Astrocyte of the spinal cord (primary cell): ENCODE measurements at places on chromosomes 7 and 10.
A peak's percentile ranks its signal among the peaks of the same experiment; 100 is the strongest.

DNA sequence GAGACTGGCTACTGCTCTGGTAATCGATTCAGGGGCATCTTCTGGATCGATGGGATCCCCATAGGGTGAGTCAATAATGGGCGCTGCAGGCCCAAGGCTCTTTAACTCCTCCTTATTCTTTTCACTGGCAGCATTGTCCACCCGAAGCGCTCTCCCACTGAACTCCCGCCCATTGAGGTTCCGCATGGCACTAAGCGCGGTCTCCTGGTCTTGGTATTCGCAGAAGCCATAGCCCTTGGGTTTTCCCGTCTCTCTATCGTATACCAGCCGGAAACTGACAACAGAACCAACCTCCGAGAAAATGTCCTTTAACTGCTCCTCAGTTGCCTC is 285 bp downstream of the CSTF2T start:
- no peak for DNase-seq

DNA sequence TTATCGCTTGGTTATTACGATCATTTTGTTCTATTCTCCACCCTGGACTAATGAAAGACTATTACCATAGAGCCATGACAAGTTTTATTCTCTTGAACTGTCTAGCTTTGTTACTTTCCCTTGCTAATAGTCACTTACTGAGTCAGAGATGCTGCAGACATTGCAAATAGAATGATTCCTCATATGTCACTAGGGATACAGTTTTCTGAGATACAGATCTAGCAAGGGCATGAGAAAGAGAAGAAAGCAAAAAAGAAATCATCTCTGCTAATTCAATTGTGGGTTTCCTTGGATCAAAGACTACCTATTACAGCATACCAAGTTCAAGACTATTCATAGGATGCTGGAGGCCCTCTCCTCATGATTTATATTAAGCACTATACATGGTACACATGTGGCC is 204.3 kb downstream of the MBL2 start:
- DNase-seq: no peak

GRCh38 chr7:114264023-114264422 is 150.6 kb upstream of the FOXP2 start:
- peak; percentile 9 for DNase-seq

DNA sequence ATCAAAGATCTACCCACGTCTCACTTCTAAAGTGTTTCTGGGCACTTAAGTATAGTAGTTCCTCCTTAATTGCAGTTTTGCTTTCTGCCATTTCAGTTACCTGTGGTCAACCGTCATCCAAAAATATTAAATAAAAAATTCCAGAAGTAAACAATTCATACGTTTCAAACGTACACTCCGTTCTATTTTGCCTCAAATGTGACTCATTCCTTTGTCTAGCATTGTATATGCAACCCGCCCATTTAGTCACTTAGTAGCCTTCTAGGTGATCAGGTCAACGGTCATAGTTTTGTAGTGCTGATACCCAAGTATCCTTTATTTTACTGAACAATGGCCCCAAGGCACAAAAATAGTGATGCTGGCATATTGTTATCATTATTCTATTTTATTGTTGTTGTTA is 33.8 kb downstream of the HGF start:
- DNase-seq: no peak

GRCh38 chr7:107039199-107039900 is 5.2 kb upstream of the PRKAR2B start:
- no peak for DNase-seq

DNA sequence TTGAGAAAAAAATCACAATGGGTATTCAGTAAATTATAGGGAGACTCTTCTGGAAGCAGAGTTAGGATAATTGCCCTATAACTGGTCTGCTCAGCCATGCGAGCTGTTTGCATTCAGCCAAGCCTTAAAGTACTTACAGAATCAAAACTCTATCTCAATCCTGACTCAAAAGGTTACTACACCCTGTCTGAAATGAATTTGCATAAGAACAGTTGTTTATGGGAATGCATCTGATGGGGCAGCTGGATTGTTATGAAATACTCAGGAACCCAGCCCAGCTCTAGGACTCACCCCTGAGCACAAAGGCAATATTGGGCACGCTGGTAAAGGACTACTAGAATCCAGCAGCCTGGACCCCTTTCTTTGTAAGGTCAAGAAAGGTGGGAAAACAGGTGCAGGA is 38.8 kb downstream of the AKR1B15 start:
- DNase-seq: no peak

GRCh38 chr7:55245271-55245723 is 119.8 kb upstream of the LANCL2 start:
- peak; percentile 93 for DNase-seq

DNA sequence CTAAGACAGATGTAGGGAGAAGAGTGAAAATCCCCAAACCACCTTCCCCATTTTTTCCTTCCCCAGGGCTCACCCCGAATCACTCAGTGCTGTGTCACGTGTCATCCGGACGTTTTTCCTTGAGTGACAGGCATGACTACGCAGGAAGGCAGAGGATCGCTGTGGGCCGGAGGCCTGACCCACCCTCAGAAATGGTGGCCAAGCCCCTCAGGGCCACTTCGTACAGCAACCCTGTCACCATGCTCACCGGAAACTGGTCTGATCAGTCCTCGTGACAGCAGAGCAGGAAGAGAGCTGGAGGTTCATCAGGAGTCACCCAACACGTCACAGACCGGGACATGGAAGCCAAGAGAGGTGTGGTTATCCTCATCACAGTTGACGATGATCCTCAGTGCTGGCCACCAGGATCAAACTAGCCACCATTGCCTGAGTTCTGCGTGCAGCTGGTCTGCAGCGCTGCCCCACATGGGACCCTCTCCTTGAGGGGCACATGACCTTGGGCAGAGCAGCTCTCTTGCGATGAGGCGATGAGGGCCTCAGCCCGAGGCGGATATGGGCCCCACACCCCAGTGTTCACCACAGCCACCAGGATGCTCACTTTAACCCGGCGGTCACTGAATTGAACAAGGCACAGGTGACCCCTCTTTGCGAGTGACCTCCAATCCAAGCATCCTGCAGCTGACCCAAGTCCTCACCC is 99.3 kb upstream of the INSIG1 start:
- DNase-seq: no peak

DNA sequence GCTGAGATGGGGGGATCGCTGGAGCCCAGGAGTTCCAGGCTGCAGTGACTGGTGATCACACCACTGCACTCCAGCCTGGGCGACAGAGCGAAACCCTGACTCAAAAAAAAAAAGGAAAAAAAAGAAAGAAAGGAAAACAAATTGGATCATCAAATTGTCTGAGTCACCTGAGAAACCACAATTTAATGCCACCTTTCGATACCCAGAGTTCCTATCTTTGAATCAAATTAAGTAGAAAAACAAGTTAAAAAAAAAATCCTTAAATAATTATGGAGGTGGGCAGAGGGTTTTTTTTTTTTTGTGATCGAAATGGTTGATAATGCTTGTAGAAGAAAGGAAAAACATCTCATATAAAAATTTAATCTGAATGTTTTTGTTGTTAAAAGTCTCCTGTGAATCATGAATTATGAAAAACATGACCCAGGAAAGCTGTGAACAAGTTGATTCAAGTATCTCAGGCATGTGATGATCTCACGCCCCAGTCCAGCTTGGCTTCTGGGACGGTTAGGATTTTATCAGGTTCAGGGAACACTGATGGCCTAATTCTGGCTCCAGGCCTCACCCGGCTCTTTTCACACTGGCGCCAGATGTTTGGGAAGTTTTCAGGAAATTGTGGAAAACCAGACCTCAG is 25.3 kb upstream of the CUX1 start:
- DNase-seq: no peak

DNA sequence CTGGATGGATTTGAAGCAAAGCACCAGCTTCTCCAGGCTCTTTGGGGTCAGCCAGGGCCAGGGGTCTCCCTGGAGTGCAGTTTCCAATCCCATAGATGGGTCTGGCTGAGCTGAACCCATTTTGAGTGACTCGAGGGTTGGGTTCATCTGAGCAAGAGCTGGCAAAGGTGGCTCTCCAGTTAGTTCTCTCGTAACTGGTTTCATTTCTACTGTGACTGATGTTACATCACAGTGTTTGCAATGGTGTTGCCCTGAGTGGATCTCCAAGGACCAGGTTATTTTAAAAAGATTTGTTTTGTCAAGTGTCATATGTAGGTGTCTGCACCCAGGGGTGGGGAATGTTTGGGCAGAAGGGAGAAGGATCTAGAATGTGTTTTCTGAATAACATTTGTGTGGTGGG is 14.2 kb downstream of the LEP start:
- no peak for DNase-seq

GRCh38 chr10:126108693-126109092 is 212.3 kb downstream of the FANK1 start:
- DNase-seq: no peak

- DNase-seq: no peak
Measured at GRCh38 chr10:62450912-62451610, 76.9 kb downstream of the ZNF365 start.

DNA sequence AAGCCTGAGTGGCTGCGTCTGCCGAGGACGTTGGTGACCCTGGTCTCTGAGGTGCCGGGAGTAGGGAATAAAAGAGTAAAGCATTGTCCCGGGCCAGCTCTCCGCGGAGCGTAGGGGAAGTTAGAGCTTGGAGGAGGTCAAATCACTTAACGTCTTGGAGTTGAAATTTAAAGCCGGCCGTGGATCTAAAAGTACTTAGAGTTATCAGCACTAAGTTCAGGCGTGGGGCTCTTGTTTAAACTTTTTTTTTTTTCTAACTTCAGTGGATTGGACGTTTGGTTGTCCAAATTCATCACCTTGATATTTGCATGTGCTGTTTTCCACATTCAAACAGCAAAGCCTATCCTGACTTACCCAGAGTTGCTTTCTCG is 700 bp downstream of the NIPSNAP2 start:
- DNase-seq: peak; percentile 55

GRCh38 chr7:29421010-29421956 is 142.4 kb upstream of the PRR15 start:
- no peak for DNase-seq

DNA sequence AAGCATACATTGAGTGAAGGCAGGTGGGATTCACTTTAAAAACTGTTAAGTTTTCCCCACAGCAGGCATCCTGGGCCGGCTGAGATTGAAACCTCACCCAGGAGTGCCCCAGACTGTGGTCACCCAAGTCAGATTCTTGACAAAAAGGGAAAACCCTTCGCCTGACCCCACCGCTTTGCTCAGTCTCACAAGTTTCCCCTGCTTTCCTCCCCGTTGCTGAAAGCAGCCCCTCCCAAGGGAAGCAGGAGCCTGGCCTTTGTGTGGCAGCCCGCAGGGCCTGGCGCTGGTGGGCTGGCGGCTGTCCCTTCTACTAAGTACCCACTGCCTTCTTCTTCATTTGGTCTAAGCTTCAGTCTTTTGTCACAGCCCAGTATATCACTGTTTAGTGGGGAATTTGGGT is 16.0 kb downstream of the RNF32 start:
- DNase-seq: no peak

DNA sequence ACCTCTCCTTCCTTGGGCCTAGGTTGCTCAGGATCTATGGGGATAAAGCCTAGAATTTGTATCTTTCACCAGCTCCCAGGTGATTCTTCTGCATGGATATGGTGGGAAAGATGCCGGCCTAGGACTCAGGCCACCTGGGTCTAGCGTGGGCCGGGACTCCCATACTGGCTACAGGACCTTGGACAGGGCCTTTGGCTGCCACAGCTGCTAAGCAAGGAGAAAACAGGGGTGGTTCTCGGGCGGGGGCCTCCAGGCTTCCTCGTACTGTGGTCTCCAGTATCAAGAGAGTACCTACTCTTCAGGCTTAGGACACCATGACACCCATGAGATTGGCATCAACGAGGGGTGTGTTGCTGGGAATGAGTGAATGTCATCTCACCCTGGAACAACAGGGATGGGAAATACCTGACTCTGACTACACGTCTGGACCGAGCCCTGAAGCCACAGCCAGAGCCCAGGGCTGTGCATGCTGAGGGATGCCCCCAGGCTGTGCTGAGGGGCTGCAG is 120.3 kb upstream of the ADAM12 start:
- no peak for DNase-seq

GRCh38 chr10:24247841-24248240 is 38.9 kb downstream of the KIAA1217 start:
- DNase-seq: no peak

GRCh38 chr10:112628951-112629609 is 182.1 kb downstream of the VTI1A start:
- no peak for DNase-seq

GRCh38 chr10:127102176-127102575 is 94.2 kb downstream of the INSYN2A start:
- DNase-seq: no peak

GRCh38 chr7:91913612-91914011 is 27.1 kb upstream of the AKAP9 start:
- DNase-seq: peak; percentile 35

GRCh38 chr10:114911052-114911711 is 26.8 kb upstream of the TRUB1 start:
- DNase-seq: no peak
